ENCODE measurements at places on chromosomes 1 and 21. TPM values are rescaled to one million over a fixed set of nuclear protein-coding genes. Genes with fewer than 3 reads are reported as not detected.

DNA sequence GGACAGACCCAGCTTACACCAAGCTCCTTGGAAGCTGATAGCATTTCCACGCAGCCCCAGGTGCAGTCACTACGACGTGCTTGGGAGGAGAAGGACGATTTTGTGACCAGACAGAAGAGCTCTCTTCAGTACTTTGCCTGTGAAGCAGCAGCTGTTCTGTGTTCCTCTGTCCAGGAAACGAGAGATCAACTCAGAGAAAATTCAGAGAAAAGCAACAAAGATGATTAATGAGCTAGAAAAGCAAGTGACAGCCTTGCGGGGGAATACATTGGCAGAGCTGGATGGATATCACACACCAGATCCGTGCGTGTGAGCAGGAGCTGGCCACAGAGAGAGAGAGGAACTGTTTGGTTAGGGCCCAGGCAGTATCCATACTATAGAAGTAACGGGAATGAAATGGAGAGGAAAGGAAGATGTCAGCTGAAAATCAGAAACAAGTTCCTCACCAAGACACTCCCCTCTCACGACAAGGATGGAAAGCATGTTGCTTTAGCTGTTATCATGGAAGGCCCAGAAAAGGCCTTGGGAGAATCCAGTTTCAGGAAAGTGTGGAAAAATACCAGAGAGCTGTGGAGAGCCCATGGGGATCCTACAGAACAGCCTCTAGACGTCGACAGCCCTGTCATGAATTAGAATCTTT, 106.2 kb downstream of the TOMM20 start:
- DNase-seq = no peak

- no peak for DNase-seq
These were observed 66.3 kb upstream of the PRDX6 start for GRCh38 chr1:173410794-173411236.

GRCh38 chr1:5297180-5297885, 642.9 kb downstream of the AJAP1 start:
- DNase-seq = no peak

Gene DNALI1
- total RNA-seq = 3.8 TPM

Gene IGSF3
- 2.8 TPM for total RNA-seq

DNA sequence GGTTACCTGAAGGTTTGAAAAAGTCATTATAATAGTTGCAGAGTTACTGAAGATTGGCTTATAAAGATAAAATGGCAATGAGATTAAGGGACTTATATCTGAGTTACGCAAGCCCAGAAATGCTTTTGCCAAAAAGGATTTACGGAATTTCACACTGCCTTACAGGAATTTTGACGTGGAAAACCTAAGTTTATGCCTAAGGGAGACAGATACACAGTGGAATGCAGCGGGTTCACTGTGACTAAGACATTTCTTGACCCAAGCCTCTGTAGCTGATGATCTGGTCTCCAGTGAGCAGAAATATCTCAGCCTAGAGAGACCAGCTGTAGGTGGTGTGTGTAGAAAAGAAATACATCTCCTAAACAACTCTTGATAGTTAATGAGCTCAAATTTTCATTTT, 10.1 kb upstream of the EXO1 start:
- no peak for DNase-seq

DNA sequence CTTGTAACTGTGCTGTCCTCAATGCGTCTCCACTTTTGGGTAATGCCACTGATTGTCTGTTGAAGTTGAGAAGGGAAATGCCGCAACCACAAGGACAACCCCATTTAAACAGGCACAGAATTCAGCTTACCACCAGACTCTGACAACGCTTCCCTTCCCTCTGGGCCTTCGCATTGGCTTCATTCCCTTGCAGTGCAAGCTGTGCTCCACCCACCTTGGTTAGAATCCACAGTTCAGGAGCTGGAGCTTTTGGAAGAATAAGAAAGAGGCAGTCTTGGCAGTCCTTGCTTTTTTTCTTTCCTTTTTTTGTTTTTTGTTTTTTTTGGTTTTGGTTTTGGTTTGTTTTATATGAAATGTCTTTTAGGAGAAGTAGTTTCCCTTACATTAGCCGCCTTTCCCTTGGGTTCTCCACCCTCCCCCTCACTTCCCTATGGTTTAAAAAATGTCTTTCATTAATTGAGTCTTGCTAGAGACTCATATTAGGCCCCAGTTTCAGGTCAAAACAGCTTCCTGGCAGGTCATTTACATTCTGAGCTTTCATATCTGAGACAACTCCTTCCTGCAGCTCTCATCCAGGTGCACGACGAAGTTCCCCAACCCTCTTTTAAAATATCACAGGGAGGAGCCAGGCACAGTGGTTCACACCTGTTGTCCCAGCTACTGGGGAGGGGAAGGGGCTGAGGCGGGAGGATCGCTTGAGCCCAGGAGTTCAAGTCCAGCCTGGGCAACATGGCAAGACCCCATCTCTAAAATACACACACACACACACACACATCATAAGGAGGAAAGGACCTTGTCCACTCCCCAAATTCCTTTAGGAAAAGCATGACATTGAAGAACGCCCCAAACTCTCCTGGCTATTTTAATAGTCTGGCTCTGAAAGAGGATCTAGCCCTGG, 20.7 kb upstream of the LAX1 start:
- DNase-seq = no peak

Gene TMIGD3
- not detected for total RNA-seq

GRCh38 chr1:108327534-108328466, 83.9 kb upstream of the NBPF4 start:
- no peak for DNase-seq

DNA sequence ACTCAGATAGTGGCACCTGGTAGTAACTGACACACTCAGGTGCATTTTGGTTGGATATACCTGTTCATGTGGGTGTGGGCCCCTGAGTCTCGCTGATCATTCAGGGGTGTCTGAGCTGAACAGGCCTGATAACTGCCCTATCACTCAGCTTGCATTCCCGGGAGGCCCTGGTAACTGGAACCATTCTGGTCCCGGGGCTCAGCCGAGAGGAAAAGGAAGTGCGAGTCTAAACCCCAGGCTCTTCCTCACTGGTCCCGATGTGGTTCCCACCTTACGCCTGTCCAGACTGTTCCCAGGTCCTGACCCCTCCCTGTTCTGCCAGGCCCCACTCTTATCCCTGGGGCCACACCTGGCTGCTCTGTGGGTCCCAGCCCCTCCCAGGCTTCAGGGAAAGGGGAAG, 11.7 kb upstream of the CDK18 start:
- DNase-seq = no peak

GRCh38 chr1:150995896-150996295, 10.8 kb downstream of the MINDY1 start:
- DNase-seq = no peak

Gene FAM229A
- total RNA-seq = 5.5 TPM

GRCh38 chr1:232084584-232085223, 458.1 kb downstream of the DISC1 start:
- DNase-seq = no peak

- DNase-seq = no peak
These were observed 159.0 kb upstream of the ZC3H12A start for GRCh38 chr1:37315371-37315846.

DNA sequence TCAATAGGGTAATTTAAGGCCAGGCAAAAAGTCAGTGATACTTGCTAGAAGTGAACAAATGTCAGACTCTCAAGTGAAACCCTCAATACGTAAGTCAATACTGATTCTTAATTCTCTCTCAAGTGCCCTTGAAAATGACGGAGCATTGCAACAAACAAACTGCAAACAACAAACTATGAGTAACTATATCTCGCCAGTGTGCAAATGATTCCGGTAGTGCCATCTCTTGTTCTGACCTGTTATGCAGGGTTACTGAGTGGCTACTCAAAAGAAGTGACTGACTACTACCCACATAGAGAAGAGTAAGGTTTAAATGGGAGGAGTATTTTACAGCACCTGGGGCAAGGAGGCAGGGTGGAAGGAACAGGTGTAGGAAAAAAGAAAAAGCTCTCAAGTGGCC, 1.6 kb downstream of the SLC19A2 start:
- DNase-seq = no peak

DNA sequence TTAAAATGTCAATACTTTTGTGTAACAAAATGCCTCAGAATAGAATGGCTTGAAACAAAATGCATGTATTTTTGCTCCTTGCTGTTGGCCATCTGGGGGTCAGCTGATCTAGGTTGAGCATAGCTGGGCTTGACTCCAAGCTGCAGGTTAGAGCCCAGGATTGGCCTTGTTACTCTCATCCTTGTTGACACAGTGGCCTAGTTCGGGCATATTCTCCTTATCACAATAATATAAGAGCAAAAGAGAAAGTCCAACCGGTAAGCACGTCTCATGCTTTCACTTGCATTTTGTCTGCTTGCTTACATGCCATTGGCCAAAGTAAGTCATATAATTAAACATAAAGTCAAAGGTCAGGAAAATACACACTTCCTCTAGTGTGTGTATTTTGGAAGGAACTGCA, 456.2 kb downstream of the KCNT2 start:
- peak; percentile 1 for DNase-seq

- DNase-seq = no peak
These were observed 16.5 kb downstream of the LSS start for GRCh38 chr21:46211786-46212720.

GRCh38 chr1:9593492-9594465, 5.1 kb downstream of the TMEM201 start:
- DNase-seq = no peak

- DNase-seq = no peak
These were observed 2.0 kb downstream of the GRHL3 start for GRCh38 chr1:24321126-24321525.

DNA sequence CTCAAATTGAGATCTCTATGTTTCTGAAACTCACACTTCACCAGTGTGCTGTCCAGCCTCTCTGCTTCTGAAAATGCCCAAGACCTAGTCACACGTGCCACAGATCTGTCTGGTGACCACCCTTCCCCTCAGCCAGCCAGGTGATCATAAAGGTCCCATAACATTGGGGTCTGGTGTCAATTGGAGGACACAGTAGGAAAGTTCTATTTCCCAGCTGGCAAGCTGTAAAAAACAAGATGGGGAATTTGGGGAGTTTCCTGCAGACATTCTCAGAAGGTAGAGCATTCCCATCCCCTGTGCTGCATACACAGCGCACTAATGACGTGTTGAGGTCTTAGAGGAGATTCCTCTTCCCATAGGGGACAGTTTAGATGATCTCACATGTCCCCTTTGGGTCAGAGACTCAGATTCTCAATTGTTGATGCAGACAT, 50.1 kb downstream of the RPS6KA1 start:
- DNase-seq = no peak

Gene RBM11
- not detected for total RNA-seq

DNA sequence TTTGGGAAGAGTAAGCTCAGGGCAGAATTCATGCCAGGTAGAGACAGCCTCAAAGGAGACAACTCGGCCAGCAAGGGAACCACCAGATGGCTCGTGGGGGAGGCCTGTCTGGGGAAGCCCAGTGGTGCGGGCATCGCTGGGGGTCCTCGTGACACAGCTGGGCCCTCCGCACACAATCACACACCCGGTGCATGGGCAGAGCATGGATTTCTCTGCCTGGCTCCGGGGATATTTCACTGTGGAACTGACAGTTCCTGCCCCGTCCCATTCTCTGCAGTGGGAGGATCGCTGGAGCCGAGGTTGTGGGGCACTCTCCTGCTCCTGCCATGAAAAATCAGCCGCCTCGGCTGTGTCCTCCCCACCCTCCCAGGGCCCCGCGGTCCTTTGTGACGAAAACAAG, 108.0 kb downstream of the CRYAA start:
- DNase-seq = no peak

Gene TRIM67
- total RNA-seq = 0.58 TPM

- no peak for DNase-seq
These were observed 6.6 kb upstream of the NSUN4 start for GRCh38 chr1:46334030-46334384.

GRCh38 chr1:19070891-19071621, 114.6 kb upstream of the IFFO2 start:
- DNase-seq = no peak

GRCh38 chr1:242178924-242179708, 180.2 kb upstream of the MAP1LC3C start:
- no peak for DNase-seq

- DNase-seq = no peak
These were observed 26.4 kb downstream of the FNBP1L start for GRCh38 chr1:93474321-93474720.

DNA sequence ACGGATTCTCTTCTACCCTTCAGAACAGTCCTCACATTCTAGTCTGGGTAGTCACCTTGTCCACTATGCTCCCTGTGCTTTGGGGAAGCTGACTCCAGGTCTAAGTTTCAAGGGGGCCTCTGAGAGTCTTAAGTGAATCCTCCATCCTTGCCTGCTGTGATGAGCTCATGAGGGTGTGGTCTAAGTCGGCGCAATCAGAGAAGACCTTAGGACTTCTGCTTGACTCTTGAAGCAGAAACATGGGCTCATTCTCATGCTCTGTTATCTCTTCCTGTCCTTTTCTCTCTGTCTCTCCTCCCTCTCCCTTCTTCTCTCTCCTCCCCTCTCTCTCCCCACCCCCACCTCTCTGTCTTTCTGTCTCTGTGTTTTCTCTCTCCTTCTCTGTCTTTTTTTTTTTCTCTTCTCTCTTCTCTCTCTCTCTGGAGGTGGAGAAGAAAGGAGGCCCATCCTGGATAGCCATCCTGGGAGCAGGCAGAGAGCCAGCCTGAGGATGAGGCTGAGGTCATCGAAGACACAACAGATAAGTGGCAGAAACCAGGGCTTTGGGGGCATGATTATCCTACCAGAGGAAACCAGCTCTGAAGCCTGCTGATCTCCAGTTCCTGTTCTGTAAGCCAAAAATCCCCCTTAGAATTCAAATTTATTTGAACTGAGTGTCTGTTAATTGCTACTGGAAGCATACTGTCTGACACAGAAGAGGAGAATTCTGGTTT, 245.6 kb downstream of the SIPA1L2 start:
- DNase-seq = no peak

DNA sequence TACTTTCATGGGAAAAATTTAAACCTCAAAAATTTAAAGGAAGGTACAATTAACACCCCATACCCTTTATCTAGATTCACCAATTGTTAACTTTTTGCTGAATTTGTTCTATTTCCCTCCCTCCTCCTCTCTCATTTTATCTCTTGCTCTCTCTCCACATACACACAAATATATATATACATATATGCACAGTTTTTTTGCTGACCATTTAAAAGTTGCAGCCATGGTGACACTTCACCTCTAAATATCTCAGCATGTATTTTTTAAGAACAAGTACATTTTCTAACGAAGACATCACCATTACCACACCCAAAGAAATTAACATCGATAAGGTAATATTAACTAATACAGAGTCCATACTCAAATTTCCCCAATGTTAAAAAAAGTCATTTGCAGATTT, 33.9 kb downstream of the LRIG2 start:
- no peak for DNase-seq

DNA sequence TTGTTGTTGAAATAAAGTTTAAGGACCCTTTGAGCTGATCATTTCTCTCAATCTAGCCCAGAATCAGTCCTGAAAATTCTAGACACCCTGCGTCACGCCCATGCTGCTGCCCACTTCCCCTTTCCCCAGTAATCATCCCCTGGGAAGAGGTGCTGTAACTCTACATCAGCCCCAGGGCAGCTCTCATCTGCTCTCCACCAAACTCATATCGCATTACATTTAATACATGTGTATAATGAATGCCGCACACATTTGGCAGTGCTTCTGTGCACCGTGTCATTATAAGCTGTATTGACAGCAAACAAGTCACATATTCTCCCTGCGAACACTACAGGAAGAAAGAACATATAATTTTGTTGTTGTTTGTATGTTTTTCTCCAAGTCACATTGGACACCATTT, 539.7 kb upstream of the DAB1 start:
- no peak for DNase-seq

Gene FMO2
- not detected for total RNA-seq

All from glomerular endothelial cell (primary cell).